ENCODE measurements at places on chromosomes 2 and 18. TPM values are rescaled to one million over a fixed set of nuclear protein-coding genes. Genes with fewer than 3 reads are reported as not detected.
A peak's percentile ranks its signal among the peaks of the same experiment; 100 is the strongest.

GRCh38 chr2:20615466-20616241 is 35.2 kb downstream of the HS1BP3 start:
- no peak for DNase-seq

- DNase-seq, result no peak
Measured at GRCh38 chr18:3097082-3097481, 84.1 kb upstream of the LPIN2 start.

DNA sequence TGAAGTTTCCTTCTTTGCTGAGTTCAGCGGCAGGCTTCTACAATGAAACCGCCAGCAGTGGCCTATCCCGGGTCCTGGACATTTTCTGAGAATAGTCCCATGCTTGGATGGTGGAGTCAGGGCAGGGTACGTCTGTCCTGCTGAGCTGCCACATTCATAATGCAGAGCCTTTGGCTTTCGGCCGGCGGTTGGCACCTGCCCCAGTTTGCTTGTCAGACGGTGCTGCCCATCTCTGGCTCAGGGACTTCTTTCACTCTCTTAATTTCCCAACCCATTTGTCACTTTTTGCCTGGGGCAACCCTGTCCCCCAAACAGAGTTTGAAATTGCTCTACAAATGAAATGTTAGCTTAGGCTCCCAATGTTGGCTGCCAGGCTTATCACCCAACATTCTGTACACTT is 57.2 kb downstream of the SOX11 start:
- DNase-seq, result no peak

- DNase-seq, result peak; percentile 82
Measured at GRCh38 chr2:134368009-134368817, 114.3 kb downstream of the MGAT5 start.

DNA sequence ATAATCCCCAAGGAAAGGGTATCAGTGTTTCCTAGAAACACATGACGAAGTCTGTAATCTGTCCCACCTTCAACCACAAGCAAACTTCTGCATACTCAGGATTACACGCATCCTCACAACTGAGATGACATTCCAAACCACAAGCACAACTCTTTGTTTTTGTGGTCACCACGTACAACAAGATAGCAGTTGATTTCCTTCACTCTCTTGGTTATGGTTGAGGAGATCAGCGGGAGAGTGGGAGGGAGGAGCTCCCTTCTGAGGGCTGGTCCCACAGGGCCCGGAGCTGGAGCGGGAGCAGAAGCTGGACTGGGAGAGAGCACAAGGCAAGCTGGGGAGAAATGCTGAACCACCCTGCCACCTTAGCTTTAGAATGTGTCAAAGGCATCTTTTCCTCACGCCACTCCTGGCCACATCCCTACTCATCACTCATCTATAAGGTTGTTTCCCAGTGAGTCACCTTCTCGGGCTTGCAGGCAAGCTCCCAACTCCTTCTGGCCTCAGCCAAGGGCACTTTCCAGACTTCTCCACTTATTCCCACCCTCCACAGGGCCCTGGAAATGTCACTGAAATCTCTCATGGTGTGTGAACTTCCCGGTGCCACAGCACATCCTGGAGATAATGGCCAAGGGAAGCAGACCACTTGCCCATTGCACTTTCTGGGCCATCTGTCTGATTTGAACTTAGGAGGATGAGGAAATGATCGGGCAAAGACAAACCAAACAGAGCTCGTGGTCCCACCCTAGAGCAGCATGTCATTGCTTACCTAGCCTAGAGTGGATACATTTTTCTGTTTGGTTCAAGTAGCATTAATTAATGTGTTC is 98.9 kb upstream of the LGALSL start:
- DNase-seq, result peak; percentile 94

IL18RAP gene
- not detected for total RNA-seq

ARHGEF33 gene
- total RNA-seq, result not detected
